Cerebellar nuclear complex (tissue), 1 donor: ENCODE measurements at places on chromosomes 6 and 20.

- DNase-seq = no peak
Observed at GRCh38 chr6:87993356-87993755, 54.3 kb upstream of the SPACA1 start.

DNA sequence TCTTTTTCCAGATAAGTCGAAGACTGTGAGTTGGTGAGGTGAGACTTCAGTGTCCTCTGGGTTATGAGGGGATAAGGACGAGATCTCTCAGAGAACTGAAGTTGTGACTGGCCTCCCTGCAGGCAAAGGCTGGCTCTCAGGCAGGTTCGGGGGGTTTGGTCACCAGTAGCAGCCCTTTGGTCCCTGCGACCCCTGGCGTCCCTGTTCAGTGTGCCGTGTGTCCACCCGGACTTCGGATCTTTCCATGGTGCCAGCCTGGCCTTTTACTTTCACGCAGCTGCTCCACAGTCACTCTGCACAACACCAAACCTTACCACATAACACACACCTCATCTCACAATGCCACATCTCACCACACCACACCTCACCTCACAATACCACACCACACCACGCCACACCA, 131.9 kb downstream of the ERMARD start:
- no peak for DNase-seq

DNA sequence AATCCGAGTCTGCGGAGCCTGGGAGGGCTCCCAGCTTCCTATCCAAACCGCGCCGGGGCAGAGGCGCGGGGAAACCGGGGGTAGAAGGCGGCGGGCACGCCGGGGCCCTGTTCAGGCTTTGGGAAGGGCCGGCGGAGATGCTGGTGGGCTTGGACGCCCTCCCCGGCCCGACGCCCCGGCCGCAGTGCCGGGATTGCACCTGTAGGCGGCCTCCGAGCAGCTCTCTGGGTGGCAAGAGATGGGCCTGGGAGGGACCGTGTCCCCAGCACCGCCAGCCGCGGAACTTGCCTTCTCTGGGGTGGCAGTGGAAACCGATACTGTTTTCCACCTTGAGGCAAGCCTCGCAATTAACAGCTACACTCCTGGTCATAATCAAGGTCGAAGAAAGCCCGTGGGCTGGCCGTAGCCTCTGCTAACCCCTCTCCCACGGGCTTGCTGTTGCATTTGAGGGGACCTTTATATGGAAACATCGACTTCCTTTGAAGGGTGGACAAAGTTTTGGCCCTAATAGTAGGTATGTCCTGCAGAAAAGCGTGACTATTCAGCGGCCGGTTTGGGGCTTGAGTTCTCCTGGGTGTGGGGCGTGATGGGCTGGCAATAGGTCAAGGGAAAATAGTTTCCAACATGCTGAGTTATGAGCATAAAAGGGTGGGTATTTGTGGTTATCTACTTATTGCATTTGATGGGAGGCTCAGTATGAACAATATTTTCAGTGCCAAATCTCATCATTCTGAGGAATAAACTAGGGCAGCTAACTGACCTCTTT, 1.1 kb upstream of the JAG1 start:
- no peak for DNase-seq

DNA sequence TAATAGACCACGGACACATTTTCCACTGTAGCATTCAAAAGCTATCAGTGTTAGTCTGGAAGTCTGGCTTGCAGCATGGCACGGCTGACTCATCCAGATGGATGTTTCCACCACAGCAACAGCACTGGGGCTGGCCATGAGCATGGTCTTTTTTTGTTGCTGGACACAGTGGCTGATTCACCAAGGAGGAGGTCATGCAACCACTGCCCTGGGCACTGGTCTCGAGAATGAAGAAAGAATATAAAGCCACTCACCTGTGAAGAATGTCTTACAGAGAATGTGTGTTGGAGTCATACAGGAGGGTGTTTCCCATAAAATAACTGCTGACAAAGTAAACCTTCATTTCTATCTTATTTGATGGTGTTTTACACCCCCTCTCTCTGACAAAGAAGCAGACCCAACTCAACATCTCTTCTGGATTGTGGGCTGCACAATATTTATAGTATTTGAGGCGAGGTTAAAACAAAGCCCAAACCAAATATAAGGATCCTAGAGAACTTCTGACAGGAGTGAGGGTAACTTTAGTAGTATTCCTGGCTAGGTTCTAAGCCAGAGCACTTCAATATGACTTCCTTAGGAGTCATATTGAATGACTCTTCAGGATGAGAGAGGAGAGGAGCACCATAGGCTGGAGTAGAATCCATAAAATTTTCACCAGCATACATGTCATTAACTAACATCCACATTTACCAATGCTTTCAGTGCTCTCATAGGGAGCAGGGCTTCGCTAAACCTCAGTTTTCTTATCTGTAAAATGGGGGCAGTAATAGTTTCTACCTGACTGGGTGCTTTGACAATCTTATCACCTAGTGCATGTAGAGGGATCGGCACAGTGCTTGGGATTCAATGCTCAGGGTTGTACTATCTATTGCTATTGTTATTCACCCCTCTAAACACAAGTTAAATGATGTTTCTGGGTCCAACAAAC, 121.4 kb downstream of the KIF13A start:
- no peak for DNase-seq

- DNase-seq = no peak
Observed at GRCh38 chr6:131729550-131729949, 18.7 kb upstream of the CTAGE9 start.

DNA sequence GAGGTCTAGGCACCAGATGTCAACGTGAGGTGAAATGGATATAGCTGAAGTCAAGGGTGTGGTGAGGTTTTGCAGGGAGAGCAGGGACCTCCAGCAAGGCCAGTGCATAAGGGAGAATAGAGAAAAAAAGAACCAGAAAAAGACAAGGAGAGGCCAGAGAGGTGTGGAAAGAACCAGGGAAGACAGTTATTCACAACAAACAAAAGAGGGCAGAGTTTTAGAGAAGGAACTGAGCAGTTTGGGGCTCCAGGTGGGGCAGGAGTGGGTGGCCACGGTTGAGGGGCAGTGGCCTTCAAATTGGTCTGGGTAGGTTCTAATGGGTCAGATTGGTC, 11.6 kb upstream of the NQO2 start:
- no peak for DNase-seq

DNA sequence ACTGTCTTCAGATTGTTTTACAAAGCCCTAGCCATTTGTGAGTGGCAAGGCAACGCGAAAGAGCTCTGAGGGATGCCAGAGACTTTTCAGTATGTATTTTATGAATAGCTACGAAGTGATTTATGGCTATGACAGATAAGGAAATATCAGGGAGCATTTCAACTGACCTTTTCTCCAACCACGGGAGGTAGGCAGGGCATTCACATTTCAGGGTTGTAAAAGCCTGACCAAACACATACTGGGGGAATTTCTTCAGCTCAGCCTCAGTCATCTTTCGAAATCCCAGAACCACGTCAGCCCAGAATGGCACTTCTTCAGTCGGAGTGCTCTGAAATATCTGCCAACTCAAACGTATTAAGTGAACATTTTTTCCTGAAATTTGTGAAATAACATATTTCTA, 10.8 kb downstream of the DDO start:
- no peak for DNase-seq

DNA sequence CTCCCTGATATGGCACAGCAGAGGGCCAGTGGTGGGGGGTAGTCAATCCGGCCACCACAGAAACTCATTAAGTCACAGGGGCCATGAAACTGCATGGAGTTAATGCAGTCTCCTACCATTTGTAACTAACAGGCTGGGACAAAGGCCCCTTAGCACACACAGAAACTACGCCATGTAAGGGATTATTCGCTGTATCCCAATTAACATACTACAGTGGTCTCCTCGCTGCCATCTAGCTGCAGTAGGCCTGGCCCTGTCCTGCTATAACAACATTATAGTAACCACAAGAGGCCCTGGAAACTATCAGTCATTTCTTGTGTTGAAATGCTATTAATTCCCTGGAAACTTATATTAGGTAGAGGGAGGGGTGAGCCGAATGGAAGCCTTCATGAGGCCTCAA, 72.3 kb upstream of the CCN2 start:
- DNase-seq = no peak

- DNase-seq = no peak
Observed at GRCh38 chr20:13105039-13105438, 96.3 kb downstream of the SPTLC3 start.

DNA sequence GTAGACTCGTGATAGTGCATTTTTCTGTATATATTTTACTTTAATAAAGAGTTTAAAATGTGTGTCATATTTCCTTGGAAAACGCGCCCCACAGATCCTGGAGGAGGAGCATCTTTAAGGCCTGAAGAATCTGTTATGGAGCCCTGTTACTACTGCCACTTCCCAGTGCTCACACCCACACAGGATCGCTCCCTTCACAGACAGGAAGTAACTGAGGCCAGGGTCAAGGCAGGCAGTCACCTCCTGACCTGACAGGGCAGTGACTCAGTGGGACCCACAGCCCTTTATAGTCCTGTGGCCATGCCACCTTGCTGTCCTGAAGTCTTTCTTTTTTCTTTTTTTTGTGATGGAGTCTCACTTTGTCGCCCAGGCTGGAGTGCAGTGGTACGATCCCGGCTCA, 9.0 kb downstream of the RRBP1 start:
- DNase-seq = no peak

DNA sequence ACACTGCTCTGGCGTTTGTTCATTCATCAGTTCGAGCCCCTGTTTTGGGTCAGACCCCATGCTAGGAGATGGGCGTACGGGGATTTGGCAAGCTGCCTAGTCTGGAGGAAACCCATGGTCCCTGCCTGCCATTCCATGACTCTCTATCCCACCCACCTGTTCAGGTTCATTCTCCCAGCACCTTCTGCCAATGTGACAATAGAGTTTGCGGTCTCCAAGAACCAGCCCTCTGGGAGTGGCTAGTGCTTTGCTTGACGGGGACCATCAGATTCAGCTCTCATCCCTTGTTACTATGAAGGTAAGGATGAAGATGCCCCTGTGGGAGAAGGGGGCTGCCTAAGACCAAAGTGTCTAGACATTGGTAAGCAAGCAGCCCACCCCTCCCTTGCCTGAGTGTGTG, 345.0 kb downstream of the PTPRT start:
- DNase-seq = no peak
